ENCODE measurements at places on chromosomes 3 and 15. TPM values are rescaled to one million over a fixed set of nuclear protein-coding genes. Genes with fewer than 3 reads are reported as not detected.

LRRC34 gene
- 1.7 TPM for polyA plus RNA-seq

C3orf22 gene
- not detected for polyA plus RNA-seq

A4GNT gene
- polyA plus RNA-seq = not detected

CCDC39 gene
- 0.12 TPM for polyA plus RNA-seq

U2SURP gene
- 25.7 TPM for polyA plus RNA-seq

TNFSF10 gene
- polyA plus RNA-seq = 9.8 TPM

SRGAP3 gene
- 0.77 TPM for polyA plus RNA-seq

CKMT1A gene
- polyA plus RNA-seq = 0.12 TPM

LARP6 gene
- polyA plus RNA-seq = 5.2 TPM

TM4SF4 gene
- polyA plus RNA-seq = not detected

TRA2B gene
- 86.5 TPM for polyA plus RNA-seq

AMT gene
- polyA plus RNA-seq = 0.80 TPM

CDV3 gene
- polyA plus RNA-seq = 175 TPM

CORO2B gene
- 1.2 TPM for polyA plus RNA-seq

EPHA3 gene
- polyA plus RNA-seq = 0.64 TPM

PLSCR2 gene
- not detected for polyA plus RNA-seq

PEX11A gene
- 6.6 TPM for polyA plus RNA-seq
